HepG2 (cell line): ENCODE measurements at places on chromosomes 3 and 15. TPM values are rescaled to one million over a fixed set of nuclear protein-coding genes. Genes with fewer than 3 reads are reported as not detected.

- no peak for DNase-seq
Measured at GRCh38 chr3:23103764-23104163, 99.4 kb upstream of the UBE2E2 start.

DNA sequence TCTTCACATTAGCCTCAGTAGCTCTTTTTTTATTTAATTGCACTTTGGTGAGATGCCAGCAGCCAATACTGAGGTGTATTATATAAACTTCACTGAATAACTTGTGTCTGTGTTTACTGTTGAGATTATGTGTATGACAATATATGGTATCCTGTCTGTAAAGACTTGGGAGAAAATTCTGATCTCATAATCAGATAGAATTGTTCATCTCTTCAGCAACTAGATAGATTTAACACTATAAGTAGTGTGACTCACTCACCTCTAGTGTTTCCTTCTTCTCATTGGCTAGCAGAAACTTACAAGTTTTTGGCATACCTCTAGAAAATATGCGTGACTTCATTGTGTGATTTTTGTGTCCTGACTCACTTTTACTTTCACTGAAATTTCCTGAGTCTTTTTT lies 67.6 kb upstream of the TGFBR2 start:
- no peak for DNase-seq

Gene KBTBD8
- 7.6 and 16.2 TPM in 2 replicates for total RNA-seq

GRCh38 chr15:73683257-73683776 lies 866 bp upstream of the CD276 start:
- DNase-seq = peak; percentile 49

- DNase-seq = no peak
Measured at GRCh38 chr3:62942227-62942626, 67.0 kb upstream of the CADPS start.

DNA sequence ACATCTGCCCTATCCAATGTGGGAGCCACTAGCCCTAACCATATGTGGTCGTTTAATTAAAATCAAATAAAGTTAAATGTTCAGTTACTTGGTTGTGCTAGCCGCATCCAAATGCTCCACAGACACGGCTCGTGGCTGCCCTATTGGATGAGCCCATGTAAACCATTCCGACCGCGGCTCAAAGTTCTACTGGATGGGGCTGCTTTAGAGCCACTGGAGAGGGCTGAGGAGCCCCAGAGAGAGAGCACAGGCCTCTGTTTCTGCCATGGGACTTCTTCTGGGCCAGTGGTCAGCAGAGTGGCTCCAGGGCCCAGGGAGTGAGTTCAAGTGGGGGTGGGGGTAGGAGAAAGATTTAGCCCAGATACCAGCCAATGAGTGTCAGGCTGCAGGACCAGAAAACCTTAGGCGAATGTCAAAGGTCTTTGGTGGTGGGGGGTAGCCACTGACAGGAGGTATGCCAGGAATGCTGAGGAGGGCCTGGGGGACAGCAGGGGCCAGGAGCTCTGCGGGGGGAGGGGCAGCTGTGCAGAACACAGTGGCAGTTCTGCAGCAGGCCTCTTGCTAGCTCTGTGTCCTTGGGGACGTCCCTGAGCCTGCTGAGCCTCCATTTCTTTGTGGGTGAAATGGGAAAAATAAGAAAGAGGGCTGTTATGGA lies 30.1 kb downstream of the SPSB4 start:
- no peak for DNase-seq

Gene WDR93
- total RNA-seq = not detected in 2 replicates

DNA sequence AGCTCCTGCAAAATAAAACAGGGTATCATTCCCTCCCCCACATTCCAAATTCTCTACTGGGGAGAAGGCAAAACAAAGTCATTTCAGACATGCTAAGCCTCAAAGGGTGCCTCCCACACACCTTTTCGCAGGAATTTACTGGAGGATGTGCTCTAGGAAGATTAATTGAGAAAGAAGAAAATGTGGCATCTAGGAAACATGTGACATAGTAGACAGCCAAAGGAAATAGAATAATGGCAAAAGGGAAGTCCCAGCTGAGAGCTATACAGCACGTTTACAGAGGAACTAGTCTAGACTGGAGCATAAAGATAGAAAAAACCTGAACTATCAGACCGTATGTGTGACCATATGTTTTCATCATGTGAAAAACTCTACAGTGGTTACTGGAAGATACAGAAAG lies 58.8 kb upstream of the MELTF start:
- no peak for DNase-seq

DNA sequence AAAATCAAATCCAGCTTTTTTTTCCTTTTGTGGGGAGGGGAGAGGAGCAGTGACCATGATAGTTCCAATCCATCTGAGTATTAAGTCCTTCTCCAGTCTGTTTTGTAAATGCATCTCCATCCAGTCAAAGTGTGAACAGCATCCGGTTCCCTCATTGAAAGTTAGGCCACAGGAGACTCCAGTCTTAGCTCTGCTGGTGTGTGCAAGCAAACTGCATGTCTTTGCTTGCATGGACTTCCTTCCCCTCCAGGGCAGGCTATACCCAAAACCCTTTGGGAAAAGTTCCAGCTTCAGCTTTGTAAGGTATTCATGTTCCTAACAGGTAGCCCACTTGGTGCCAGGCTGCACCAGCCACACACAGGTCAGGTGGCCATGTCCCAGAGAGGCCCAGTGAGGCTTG lies 3.1 kb upstream of the MAN2C1 start:
- no peak for DNase-seq
